Fibroblast of lung (primary cell): ENCODE measurements at places on chromosomes 2 and 18. TPM values are rescaled to one million over a fixed set of nuclear protein-coding genes. Genes with fewer than 3 reads are reported as not detected.

ESPNL gene
- 1.3 and 2.8 TPM in 2 replicates for total RNA-seq

LOXHD1 gene
- not detected in 2 replicates for total RNA-seq

NPAS2 gene
- total RNA-seq = 2.3 and 3.6 TPM in 2 replicates

OSBPL1A gene
- total RNA-seq = 47.3 and 73.3 TPM in 2 replicates

FBXO36 gene
- 3.5 and 3.9 TPM in 2 replicates for total RNA-seq

C2orf80 gene
- total RNA-seq = not detected in 2 replicates

DNA sequence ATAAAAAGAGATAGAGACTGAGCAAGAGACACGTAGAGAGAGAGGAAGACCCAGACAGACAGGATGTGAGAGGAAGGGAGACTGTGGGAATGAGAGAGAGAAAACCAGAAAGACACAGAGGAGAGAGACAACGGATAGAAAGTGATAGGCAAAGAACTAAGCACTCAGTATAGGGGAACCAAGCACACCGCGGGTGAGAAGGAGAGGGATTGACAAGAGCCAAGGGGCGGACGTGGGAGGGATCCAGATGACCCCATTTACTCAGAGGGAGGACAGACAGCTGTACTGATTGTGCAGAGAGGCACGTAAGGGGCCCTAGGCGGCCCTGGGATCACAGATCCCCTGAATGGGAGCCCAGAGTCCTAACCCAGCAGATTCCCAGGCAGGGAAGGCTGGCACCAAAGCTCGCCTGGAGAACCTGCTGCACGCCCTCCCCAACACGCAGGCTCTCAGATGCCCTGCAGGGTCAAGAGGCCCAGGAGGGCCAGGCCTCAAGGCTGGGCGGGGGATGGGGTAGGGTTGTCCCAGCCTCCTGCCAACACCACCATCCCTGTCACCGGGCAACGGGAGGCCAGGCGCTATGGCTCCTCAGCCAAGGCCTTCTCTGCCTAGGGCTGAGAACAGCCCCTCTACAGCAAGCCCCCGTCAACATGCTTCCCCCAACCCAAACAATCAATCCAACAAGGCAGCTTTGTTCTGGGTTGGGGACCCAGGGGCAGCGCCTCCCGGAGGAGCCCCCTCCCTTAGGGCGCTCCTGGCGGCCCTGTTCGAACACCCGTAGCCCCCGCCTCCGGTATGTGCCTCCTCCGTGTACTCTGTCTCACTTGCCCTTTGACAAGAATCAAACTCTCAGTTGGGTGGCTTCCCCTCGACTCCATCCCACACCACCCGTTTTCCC is 579 bp downstream of the LOXL3 start:
- no peaks in the 10 kb centered on the region for H3K27me3 ChIP-seq
- H3K4me1 ChIP-seq = peaks cover 7% of the 10 kb centered on the region
- H3K27ac ChIP-seq = peak overlapping the region; percentile 24

GRCh38 chr2:15812187-15812780 is 128.1 kb upstream of the MYCN start:
- H3K4me3 ChIP-seq = no peak overlapping the region
- H3K36me3 ChIP-seq = no peaks in the 10 kb centered on the region
- no peak overlapping the region for H3K27ac ChIP-seq
- H3K4me1 ChIP-seq = no peaks in the 10 kb centered on the region

- no peak overlapping the region for H3K4me3 ChIP-seq
- H3K36me3 ChIP-seq = no peaks in the 10 kb centered on the region
- no peaks in the 10 kb centered on the region for H3K27me3 ChIP-seq
- no peaks in the 10 kb centered on the region for H3K4me1 ChIP-seq
These were observed 139.0 kb downstream of the DSC3 start for GRCh38 chr18:30903566-30903965.

DNA sequence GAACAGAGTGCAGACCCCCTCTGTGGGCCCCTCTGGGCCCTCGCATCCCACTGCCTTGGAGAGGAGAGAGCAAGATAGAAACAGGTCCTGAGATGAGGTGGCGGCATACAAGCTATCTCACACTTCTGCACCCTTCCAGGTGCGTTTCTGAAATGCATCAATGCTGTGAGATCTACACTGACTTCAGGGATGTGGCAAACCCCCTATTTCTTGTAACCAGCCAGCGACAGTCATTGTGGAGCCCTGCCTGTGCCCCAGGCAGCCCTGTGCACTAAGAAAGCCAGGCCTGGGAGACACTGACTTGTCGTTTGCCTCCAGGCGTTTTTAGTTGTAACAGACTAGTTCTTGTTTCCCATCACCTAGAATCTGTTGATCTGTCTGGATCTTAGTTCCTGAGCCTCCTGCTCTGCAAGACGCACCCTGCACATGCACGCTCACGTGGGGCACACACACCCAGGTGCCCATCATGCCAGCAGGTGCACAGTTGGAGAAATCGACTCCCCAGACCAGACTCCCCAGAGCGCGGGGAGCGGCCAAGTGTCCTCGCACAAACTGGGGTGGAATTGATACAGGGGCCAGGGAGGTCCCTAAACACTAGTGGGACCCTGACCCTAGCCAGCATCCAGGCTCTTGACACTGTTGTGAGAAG is 238.0 kb downstream of the FAM210A start:
- no peak overlapping the region for H3K4me3 ChIP-seq
- H3K4me1 ChIP-seq = no peaks in the 10 kb centered on the region
- DNase-seq = no peak
- no peak overlapping the region for H3K27ac ChIP-seq
- no peaks in the 10 kb centered on the region for H3K36me3 ChIP-seq
- H3K27me3 ChIP-seq = no peaks in the 10 kb centered on the region

GRCh38 chr18:9239720-9240119 is 94.9 kb upstream of the TWSG1 start:
- no peak overlapping the region for H3K27ac ChIP-seq
- no peak for DNase-seq
- no peaks in the 10 kb centered on the region for H3K4me1 ChIP-seq
- H3K36me3 ChIP-seq = no peaks in the 10 kb centered on the region
- no peak overlapping the region for H3K4me3 ChIP-seq
- no peaks in the 10 kb centered on the region for H3K27me3 ChIP-seq

DNA sequence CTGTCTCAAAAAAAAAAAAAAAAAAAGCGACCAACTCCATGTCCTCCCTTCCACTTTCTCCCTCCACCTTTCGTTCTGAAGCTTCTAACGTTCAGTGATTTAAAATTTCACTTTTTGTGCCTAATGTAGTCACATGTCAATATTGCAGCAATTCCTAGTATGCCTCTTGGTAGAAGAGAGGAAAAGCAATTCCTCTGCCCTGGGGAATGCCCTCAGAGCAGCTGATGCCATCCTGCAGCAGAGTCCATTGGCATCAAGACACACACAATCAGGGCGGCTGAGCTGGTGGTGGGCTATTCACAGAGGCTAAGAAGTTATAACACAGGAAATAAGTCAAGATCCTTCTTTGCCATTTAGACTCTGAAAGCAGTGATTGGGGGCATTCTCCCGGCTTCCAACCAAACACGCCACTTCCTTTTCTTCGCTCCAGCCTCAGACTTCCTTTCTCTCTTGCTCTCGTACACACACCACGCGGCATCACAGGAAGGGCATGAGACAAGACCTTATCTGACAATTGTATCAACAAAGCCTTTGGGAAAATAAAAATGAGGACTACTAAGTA is 71.9 kb downstream of the MOGAT1 start:
- H3K36me3 ChIP-seq = no peaks in the 10 kb centered on the region
- DNase-seq = no peak
- peak overlapping the region; percentile 26 for H3K27ac ChIP-seq
- no peaks in the 10 kb centered on the region for H3K27me3 ChIP-seq
- H3K4me3 ChIP-seq = no peak overlapping the region

DNA sequence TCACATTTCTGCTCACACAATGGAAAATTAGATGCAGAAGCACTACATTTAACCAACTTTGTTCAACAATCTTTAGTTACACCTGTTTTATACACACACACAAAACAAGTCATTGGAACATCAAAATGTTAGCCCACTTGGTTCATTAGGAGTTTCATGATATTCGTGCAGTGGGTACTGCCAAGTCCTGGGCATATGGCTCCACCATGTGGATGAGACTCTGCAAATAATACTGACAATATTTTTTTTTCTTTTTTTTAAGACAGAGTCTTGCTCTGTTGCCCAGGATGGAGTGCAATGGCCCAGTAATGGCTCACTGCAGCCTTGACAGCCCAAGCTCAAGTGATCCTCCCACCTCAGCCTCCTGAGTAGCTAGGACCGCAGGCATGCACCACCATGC is 34.5 kb upstream of the GRB14 start:
- no peak overlapping the region for H3K27ac ChIP-seq
- no peaks in the 10 kb centered on the region for H3K4me1 ChIP-seq
- peak; percentile 29 for DNase-seq

DNA sequence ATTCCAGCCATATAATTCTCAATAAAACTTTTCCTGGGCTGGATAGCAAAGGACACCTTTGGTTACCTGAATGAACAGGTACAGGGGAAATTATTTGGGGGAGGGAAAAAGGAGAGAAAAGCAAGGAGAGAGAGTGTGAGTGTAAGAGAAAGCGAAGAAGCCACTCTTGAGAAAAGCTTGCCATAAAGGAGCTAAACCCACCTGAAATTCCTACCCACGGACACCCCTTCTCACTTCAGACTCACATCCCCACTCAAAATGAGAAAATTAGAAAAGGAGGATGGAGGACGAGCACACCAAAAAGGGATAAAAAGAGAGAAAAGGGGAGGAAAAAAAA is 354 bp downstream of the ZEB2 start:
- no peak for DNase-seq
- H3K4me1 ChIP-seq = peaks cover 5% of the 10 kb centered on the region
- no peaks in the 10 kb centered on the region for H3K27me3 ChIP-seq
- H3K36me3 ChIP-seq = no peaks in the 10 kb centered on the region

DNA sequence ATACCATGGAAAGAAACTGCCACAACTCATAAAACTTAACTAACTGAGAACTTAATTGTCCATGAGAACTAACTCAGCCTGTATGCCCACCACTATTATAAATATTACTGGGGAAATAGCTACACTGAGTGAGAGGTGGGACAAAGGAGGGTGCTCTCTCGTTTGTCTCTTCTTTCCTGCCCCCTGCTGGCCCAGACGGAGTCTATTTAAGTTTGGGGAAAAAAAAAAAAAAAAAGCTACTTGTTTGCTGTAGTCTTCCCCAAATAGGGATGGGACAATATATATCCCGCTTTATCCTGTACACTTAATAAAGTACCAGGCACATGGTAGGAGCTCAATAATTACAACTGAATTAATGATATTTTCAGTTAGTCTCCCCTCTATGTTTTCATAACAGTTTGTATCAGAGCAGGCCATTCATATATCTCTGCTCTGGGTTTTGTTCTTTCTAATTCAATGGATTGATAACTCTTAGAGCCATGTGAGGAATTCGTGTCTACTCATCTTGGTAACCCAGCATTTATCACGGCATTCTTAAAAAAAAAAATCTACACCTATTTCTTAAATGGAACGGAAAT is 647.6 kb upstream of the PKDCC start:
- H3K27me3 ChIP-seq = no peaks in the 10 kb centered on the region
- no peaks in the 10 kb centered on the region for H3K4me1 ChIP-seq
- no peak overlapping the region for H3K27ac ChIP-seq
- H3K36me3 ChIP-seq = no peaks in the 10 kb centered on the region
- peak; percentile 20 for DNase-seq

DNA sequence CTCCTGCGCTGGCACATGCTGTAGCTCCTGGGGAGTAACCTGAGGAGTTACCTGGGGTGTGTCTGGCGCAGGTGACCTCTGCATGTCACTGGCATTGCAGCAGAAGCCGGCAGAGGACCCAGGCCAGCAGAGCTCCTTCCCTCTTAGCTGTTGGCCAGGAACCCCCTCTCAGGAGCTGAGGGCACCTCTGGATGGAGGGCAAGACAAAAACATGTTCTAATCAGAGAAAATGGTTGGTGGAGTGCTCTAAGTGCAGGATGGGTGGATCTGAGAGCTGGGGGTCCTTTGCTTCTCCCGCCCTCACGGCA is 44.9 kb upstream of the SNTG2 start:
- H3K27me3 ChIP-seq = no peaks in the 10 kb centered on the region
- H3K4me3 ChIP-seq = no peak overlapping the region
- H3K36me3 ChIP-seq = no peaks in the 10 kb centered on the region
- H3K27ac ChIP-seq = no peak overlapping the region

- no peaks in the 10 kb centered on the region for H3K36me3 ChIP-seq
- no peaks in the 10 kb centered on the region for H3K27me3 ChIP-seq
- no peak overlapping the region for H3K27ac ChIP-seq
These were observed 296.7 kb downstream of the METTL4 start for GRCh38 chr18:2274613-2275012.

DNA sequence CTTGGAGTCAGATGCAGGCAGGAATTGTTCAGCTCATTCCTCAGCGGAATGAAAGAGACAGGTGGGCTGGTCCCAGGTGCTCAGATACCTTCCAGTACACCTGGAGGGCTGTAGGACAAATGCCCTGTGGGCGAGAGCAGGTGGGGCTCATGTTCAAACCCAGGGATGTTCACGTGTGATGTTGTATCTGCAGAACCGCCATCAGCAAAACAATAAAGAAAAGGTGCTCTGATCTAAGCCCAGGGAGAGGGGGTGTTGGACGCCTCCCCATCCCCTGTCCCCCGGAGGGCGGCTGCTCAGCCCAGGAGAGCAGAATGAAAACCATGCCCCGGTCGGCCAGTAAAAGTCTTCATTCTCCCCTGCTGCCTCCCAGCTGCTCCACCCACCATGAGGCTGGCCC is 197.4 kb downstream of the HAUS1 start:
- no peak overlapping the region for H3K27ac ChIP-seq
- H3K36me3 ChIP-seq = no peaks in the 10 kb centered on the region
- no peaks in the 10 kb centered on the region for H3K4me1 ChIP-seq
- H3K4me3 ChIP-seq = no peak overlapping the region
- H3K27me3 ChIP-seq = no peaks in the 10 kb centered on the region

DNA sequence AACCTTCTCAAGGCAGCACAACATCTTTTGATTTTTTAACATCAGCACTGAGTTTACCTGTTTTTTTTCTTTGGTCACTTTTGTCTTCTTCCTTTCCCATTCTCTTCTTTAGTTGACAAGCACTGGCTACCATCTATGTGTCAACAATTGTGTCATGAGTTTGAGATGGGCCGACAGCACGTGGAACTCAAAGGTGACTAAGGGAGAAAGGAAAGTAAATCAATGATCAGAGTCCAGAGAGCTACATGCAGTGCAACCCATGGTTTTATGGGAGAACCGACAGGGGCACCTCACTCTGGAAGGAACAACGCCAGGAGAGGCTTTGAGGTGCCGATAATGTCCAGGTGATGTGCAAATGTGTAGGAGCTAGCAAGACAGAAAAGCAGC is 755.5 kb downstream of the RNF144A start:
- H3K27ac ChIP-seq = no peak overlapping the region
- no peaks in the 10 kb centered on the region for H3K4me1 ChIP-seq
- H3K27me3 ChIP-seq = no peaks in the 10 kb centered on the region
- H3K36me3 ChIP-seq = no peaks in the 10 kb centered on the region
- H3K4me3 ChIP-seq = no peak overlapping the region

- no peak overlapping the region for H3K4me3 ChIP-seq
- DNase-seq = no peak
- H3K4me1 ChIP-seq = no peaks in the 10 kb centered on the region
- H3K36me3 ChIP-seq = no peaks in the 10 kb centered on the region
- no peaks in the 10 kb centered on the region for H3K27me3 ChIP-seq
These were observed 151.3 kb upstream of the SERPINE2 start for GRCh38 chr2:224190234-224190935.

- peaks cover 6% of the 10 kb centered on the region for H3K36me3 ChIP-seq
- no peak overlapping the region for H3K4me3 ChIP-seq
- peaks cover 14% of the 10 kb centered on the region for H3K4me1 ChIP-seq
- H3K27me3 ChIP-seq = no peaks in the 10 kb centered on the region
These were observed 43.0 kb downstream of the BIN1 start for GRCh38 chr2:127063701-127064590.

GRCh38 chr18:57051657-57052044 is 95.2 kb upstream of the BOD1L2 start:
- no peak for DNase-seq
- H3K4me1 ChIP-seq = no peaks in the 10 kb centered on the region
- H3K36me3 ChIP-seq = no peaks in the 10 kb centered on the region
- H3K4me3 ChIP-seq = no peak overlapping the region

- H3K4me1 ChIP-seq = no peaks in the 10 kb centered on the region
- DNase-seq = no peak
- no peaks in the 10 kb centered on the region for H3K27me3 ChIP-seq
- H3K36me3 ChIP-seq = no peaks in the 10 kb centered on the region
- no peak overlapping the region for H3K27ac ChIP-seq
These were observed 143.0 kb upstream of the EPC2 start for GRCh38 chr2:148501545-148501944.
